ENCODE measurements at places on chromosomes 5 and 9.

DNA sequence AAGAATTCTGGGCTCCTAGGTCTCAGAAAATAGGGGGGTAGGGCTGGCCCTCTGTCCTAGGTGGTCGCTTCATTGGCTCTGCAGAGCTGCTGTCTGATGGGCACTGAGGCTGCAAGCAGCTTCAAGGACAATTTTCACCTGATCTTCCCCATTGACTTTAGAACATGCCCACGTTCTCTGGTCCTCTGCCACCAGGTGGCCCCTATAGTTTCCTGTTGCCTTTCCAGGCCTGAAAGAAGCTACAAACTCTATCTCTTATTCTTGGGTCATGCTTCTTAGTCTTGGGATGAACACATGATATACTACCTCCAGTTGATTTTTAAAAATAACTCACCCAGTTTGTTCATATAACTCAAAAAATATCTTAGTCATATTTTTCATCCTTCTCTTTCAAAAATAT, 26.3 kb downstream of the SPZ1 start:
- no peak for DNase-seq

DNA sequence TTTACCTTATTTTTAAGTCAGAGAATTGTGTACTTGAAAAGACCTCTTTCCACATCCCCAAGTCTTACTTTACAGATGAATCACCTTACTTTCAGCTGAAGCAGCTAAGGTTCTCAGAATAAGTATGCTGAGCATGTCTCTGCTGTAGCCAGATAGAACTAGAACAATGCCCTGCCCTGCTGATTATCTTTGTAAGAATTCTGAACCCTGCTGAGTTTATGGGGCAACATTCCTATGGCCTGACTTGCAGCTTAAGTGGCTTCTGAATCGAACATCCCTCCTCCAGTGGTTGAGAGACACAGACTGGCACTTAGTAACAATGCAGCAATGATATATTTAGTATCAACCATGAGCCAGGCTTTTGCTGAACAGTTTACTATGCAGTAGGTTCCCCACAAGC, 592.0 kb upstream of the WWC1 start:
- DNase-seq = no peak

DNA sequence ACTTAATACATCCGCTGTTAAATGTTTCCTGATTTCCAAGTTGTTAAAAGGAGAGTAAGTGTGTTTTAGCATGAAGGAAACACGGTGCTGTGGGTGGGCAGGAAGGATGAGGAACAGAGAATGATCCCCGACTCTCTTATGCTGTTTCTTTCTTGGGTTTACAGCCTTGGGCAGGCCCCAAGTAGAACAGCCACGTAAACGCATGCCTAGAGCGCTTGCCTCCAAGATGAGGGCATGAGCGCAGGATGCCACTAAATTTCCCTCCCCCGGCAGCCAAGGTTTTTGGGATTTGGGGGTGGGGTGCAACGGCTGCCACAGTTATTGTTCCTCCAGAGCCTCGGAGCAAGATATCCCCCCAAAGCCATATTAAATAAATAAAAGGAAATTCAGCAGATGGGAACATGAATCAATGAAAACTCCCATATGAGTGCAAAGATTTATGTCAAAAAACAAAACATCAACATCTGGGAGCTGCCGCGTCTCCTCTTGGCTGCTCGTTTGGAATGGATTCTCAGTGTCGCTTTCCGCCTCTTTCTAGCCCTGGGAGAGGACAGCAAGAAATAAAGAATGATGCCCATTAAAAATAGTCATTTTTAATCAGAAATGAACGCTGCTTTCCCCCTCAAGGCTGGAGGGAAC, 10.0 kb upstream of the DELE1 start:
- DNase-seq = no peak

GRCh38 chr9:121822093-121823085, 171.0 kb downstream of the DAB2IP start:
- no peak for DNase-seq

DNA sequence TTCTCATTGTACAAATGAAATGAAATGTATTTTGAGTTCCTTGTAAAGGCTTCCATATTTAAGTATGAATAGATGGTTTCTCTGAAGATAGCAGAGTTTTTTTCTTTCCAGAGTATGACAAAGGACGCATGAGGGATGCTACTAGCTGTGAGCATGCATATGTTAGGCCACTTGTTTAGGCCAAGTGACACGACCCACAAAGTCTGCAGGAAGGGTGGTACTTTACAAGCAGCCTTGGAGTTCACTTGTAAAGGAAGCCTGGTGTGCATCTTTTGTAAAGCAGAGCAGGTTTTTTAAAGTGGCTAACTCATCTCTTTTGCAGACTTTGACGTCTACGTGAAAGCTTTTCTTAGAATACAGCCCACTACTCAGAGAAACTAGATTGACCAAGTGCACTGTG, 300.4 kb upstream of the RFX3 start:
- DNase-seq = no peak

All from stimulated activated CD4-positive, alpha-beta T cell treated with anti-CD3 and anti-CD28 coated beads, Interleukin-1b, Interleukin-23, amount 100 ng/mL, for 24 hours (primary cell).